GM12878 (cell line): ENCODE measurements at places on chromosomes 3 and 15. TPM values are rescaled to one million over a fixed set of nuclear protein-coding genes. Genes with fewer than 3 reads are reported as not detected.

Gene LYSMD4
- 5.6 and 5.8 TPM in 2 replicates for polyA plus RNA-seq

Gene TRAT1
- 0.26 TPM in 1 of 2 replicates, not detected in the other for polyA plus RNA-seq

Gene EPHA6
- polyA plus RNA-seq, result not detected in 2 replicates

Gene POPDC2
- polyA plus RNA-seq, result 2.3 and 4.0 TPM in 2 replicates

Gene SERPINI1
- 5.2 and 6.2 TPM in 2 replicates for polyA plus RNA-seq

Gene SACM1L
- polyA plus RNA-seq, result 29.3 and 29.9 TPM in 2 replicates

Gene C3orf22
- polyA plus RNA-seq, result not detected in 2 replicates

Gene VWA5B2
- 0.09 and 0.14 TPM in 2 replicates for polyA plus RNA-seq

Gene LRRC31
- polyA plus RNA-seq, result not detected in 2 replicates

Gene EHHADH
- 7.4 and 8.4 TPM in 2 replicates for polyA plus RNA-seq

Gene DCLK3
- polyA plus RNA-seq, result not detected in 2 replicates

Gene ZPLD1
- polyA plus RNA-seq, result 0.06 TPM in 1 of 2 replicates, not detected in the other

Gene TRH
- not detected in 2 replicates for polyA plus RNA-seq

Gene BOC
- polyA plus RNA-seq, result not detected in 2 replicates

Gene ACTRT3
- polyA plus RNA-seq, result 0.24 and 0.27 TPM in 2 replicates

Gene CIP2A
- 26.4 and 28.8 TPM in 2 replicates for polyA plus RNA-seq

Gene GHSR
- polyA plus RNA-seq, result not detected in 2 replicates

Gene SERPINI2
- polyA plus RNA-seq, result not detected in 2 replicates

Gene FEZF2
- polyA plus RNA-seq, result not detected in 2 replicates
